ENCODE measurements at places on chromosomes 12 and 14.

GRCh38 chr14:96863327-96863985 lies 66.3 kb downstream of the VRK1 start:
- no peak for DNase-seq

DNA sequence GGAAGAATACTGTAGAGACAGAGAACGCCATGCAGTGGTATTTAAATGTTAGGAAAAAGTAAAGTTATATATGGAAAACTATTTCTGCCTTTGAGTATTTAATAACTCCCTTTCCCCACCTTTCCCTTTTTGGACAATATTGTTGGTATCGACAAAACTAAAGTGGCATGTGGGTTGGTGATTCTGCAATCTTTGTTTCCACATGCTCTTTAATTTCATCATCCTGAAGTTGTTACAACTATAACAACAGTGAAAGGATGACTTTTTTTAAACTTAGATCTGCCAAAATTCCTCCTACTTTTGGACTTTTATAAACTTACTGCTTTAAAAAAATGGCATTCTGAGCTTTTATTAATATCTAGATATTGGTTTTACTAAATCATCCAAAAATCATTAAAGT lies 25.3 kb downstream of the TTC8 start:
- no peak for DNase-seq

DNA sequence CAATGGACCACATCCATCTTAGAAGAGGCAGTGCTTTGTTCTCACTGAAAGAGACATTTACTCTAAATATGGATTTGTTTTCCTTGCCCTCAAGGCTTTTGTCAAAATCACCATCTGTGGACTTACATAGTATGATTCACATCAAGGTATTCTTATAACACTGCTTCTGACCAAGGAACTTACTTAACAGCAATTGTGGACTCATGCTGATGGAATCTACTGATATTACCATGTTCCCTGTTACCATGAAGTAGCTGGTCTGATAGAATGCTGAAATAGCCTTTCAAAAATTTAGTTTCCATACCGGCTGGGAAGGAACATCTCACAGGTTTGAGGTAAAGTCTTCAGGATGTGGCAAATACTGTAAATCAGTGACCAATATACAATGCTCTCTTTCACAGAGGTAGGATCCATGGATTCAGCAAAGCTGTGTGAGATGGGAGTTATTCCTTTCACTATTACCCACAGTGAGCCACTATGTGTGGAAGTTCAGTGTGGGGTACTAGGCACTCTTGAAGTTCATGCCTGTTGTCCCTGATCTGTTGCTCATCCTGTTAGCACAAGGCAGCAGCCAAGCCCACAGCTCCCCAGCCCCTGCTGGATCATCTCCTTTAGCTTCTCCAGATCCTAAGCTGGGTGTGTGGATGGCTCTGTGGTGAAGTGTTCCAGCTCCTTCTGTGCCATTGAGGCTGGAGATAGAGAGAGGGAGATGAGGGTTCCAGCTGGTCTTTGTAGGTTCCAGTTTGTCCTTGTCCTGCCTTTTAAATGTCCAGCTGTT lies 126.4 kb downstream of the ATP23 start:
- DNase-seq = no peak

GRCh38 chr14:34220921-34221320 lies 241.1 kb downstream of the SPTSSA start:
- DNase-seq = peak; percentile 34

GRCh38 chr14:25461780-25462179 lies 411.8 kb upstream of the STXBP6 start:
- no peak for DNase-seq

GRCh38 chr14:59831121-59831730 lies 39.4 kb downstream of the RTN1 start:
- DNase-seq = no peak

GRCh38 chr14:74018174-74018585 lies 908 bp downstream of the ENTPD5 start:
- no peak for DNase-seq

GRCh38 chr12:67193704-67194103 lies 75.5 kb upstream of the CAND1 start:
- DNase-seq = peak; percentile 23
